IPS DF 6.9 (cell line): ENCODE measurements at places on chromosomes 5 and 9.

DNA sequence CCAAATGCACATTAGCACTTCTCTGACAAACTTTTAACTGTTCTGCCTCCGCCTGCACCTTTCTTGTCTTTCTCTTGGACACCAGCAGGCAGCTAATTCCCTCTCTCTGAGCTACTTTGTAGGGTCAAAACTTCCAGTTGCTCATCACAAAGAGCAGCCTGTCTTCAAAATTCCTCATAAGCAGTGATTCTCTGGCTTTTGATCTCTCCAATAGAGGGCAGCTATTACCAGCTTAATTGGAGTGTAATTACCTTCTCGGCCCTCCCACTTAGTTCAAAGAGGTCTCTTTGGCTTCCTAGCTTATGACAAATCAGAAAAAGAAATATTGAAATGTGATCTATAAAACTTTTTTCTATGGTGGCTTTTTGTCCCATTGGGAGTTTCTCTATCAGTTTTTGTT lies 43.6 kb upstream of the RAD23B start:
- H3K4me3 ChIP-seq: no peak overlapping the region
- no peaks in the 10 kb centered on the region; the same call in 1 of the 2 replicates for H3K4me1 ChIP-seq
- H3K36me3 ChIP-seq: no peaks in the 10 kb centered on the region
- H3K27me3 ChIP-seq: no peaks in the 10 kb centered on the region
- no peak for DNase-seq
- H3K27ac ChIP-seq: no peak overlapping the region

DNA sequence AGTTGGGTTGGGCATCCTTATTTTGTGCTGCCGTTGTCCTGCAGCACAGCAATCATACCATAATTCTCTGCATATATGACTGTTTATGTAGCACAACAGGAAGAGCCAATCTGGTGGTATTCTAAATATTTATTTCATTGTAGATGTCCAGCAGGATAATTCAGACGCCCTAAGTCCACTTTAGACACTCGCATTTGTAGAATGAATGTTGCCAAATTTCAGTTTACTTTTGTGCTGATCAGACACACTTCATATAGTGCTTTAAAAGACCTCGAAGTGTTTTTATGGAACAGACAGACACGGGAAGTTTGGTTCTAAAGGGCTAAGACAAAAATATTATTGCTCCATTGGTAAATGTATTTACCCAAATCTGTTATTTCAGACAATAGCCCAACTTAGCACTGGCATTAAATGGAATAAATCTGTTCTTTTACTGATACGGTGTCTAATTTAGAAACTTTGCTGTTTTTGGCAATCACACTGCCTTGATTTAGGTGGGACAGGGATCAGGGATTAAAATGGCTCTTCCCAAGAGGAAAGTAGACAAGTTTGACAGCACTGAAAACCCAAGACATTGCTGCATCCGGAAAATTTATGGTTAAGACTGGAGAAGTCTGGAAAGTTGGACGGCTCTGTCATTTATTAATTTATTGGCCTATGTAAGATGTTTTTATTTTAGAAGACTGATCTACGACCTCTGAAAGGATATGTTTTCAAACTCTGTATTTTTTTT lies 35.3 kb downstream of the PRDM6 start:
- no peak overlapping the region for H3K27ac ChIP-seq
- DNase-seq: no peak
- H3K36me3 ChIP-seq: no peaks in the 10 kb centered on the region
- no peaks in the 10 kb centered on the region for H3K27me3 ChIP-seq

GRCh38 chr5:11719888-11720481 lies 184.3 kb downstream of the CTNND2 start:
- H3K27ac ChIP-seq: no peak overlapping the region
- H3K4me3 ChIP-seq: no peak overlapping the region
- H3K4me1 ChIP-seq: no peaks in the 10 kb centered on the region
- peak; percentile 35 for DNase-seq
- no peaks in the 10 kb centered on the region for H3K36me3 ChIP-seq

DNA sequence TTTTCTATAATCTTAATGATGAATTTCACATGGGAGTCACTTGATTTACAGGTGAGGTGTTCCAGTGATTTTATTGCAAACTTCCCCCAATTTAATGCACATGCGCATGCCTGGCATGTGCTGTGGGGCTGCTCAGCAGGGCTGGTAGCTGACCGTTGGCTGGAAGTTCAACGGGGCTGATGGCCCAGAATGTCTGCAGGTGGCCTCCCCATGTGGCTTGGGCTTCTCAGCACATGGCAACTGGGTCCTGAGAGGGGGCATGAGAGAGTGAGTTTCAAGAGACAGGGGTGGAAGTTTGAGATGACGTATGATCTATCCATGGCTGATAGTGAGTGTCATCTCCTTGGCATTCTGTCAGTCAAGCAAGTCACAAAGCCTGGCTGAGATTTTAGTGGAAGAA lies 259.8 kb downstream of the ZSWIM6 start:
- H3K4me3 ChIP-seq: no peak overlapping the region
- H3K4me1 ChIP-seq: no peaks in the 10 kb centered on the region
- H3K27ac ChIP-seq: no peak overlapping the region
- H3K27me3 ChIP-seq: no peaks in the 10 kb centered on the region
- DNase-seq: no peak

DNA sequence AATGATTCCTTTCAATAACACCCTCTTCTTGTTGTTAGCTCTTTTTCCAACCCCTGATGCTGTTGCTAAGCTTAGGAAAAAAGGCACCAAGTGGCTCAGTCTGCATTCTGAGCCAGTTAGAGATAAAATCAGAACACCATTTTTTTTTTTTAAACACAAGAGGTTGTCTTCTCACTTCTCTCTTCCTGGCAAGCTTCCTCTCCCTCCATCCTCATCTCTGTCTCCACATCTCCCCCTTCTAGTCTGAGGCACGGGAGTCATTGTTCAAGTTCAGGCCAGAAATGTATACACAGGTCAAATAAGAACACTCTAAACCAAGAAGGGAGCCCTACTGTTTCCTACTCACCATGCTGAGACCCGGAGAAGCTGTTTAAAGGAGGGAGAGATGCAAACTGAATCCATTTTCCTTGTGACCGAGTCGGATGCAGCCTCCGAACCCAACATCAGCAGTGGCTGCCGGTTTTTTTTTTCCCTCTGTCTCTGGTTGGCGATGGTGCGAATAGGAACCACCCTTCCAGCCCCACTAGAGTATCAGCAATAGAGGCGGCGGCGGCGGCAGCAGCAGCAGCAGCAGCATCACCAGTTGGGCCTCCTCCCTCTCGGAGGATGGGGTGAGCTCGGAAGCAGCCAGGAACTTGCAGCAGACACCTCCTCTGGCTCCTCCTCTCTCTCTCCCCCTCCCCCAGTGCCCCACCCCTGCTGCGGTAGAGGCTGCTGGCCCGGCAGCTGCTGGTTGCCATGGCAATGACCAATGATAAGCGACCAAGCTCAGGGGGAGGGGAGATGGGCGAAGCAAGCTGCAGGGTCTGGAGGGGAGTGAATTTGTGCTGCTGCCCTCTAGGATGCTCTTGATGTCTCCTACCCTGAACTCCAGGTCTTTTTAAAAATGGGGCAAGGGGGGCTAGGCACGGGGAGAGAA lies at the start of gene JAKMIP2:
Gene JAKMIP2, minus strand, starts transcription at position 619 of the 919 bp plus-strand sequence. CDS start 110,922 bp downstream, outside the sequence.
- no peaks in the 10 kb centered on the region; the same call in 1 of the 2 replicates for H3K4me1 ChIP-seq
- H3K36me3 ChIP-seq: no peaks in the 10 kb centered on the region
- DNase-seq: peak; percentile 97
- H3K27ac ChIP-seq: peak within 1 kb of the TSS; percentile 8
- peak within 1 kb of the TSS; percentile 75; the same call in 1 of the 2 replicates for H3K4me3 ChIP-seq

- DNase-seq: no peak
- H3K4me1 ChIP-seq: no peaks in the 10 kb centered on the region; the same call in 1 of the 2 replicates
- no peaks in the 10 kb centered on the region for H3K27me3 ChIP-seq
- no peaks in the 10 kb centered on the region for H3K36me3 ChIP-seq
- no peak overlapping the region for H3K4me3 ChIP-seq
These were observed 283.9 kb downstream of the NR2F1-AS1 start for GRCh38 chr5:93297116-93297515.
